ENCODE measurements at places on chromosomes 11 and 22. TPM values are rescaled to one million over a fixed set of nuclear protein-coding genes. Genes with fewer than 3 reads are reported as not detected.
A peak's percentile ranks its signal among the peaks of the same experiment; 100 is the strongest.

GRCh38 chr11:121953122-121953521 lies 162.9 kb downstream of the BLID start:
- H3K4me1 ChIP-seq, result no peaks in the 10 kb centered on the region
- DNase-seq, result no peak
- H3K4me3 ChIP-seq, result no peak overlapping the region
- H3K27me3 ChIP-seq, result no peaks in the 10 kb centered on the region

GRCh38 chr11:1307998-1308742 lies 1.3 kb downstream of the TOLLIP start:
- H3K4me3 ChIP-seq, result peak overlapping the region; percentile 76
- H3K27me3 ChIP-seq, result no peaks in the 10 kb centered on the region
- H3K36me3 ChIP-seq, result no peaks in the 10 kb centered on the region
- H3K27ac ChIP-seq, result no peak overlapping the region
- DNase-seq, result no peak

The C11orf91 gene
- not detected for total RNA-seq

The MMP10 gene
- total RNA-seq, result 0.55 TPM

The SMPD1 gene
- total RNA-seq, result 79.3 TPM

DNA sequence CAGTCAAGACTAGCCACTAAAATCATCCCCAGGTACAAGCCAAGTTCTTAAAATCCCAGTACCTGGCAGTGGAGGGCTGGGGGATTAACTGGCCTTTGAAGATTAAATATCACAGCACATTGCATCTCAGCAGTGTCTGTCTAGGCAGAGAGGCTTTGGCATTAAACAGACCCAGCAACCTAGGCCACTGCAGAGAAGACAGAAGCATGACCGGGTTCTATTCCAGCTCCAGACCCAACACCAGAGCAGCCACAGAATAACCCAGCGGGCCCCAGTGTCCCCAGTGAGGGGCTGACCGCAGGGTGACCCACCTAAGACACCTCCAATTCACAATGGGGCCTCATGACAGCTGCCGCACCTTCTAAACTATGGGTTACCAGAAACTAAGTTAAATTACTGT lies 88.2 kb downstream of the SHANK2 start:
- no peaks in the 10 kb centered on the region for H3K27me3 ChIP-seq
- H3K36me3 ChIP-seq, result no peaks in the 10 kb centered on the region
- H3K4me1 ChIP-seq, result no peaks in the 10 kb centered on the region

The MAP6 gene
- 6.6 TPM for total RNA-seq

DNA sequence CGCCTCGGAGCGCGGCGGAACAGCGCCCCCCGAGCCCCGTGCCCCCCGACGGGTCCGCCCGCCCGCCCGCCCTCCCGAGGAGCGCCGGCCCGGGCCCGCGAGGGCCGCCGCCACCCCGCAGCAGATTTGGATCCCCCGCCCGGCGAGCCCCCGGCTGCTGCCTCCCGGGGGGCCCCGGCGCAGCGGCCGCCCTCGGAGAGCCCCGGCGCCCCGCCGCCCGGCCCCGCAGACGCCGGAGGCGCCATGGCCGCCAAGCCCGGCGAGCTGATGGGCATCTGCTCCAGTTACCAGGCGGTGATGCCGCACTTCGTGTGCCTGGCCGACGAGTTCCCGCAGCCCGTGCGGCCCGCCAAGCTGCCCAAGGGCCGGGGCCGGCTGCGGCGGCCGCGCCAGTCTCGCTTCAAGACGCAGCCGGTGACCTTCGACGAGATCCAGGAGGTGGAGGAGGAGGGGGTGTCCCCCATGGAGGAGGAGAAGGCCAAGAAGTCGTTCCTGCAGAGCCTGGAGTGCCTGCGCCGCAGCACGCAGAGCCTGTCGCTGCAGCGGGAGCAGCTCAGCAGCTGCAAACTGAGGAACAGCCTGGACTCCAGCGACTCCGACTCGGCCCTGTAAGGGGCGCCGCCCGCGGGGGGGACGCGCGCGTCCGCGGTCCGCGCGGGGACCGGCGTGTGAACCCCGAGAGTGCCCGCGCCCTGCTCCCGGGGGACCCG lies 380 bp downstream of the C11orf96 start:
- no peaks in the 10 kb centered on the region for H3K27me3 ChIP-seq
- peak overlapping the region; percentile 54 for H3K4me3 ChIP-seq
- peak overlapping the region; percentile 73 for H3K27ac ChIP-seq
- H3K4me1 ChIP-seq, result peaks cover 3% of the 10 kb centered on the region
- H3K36me3 ChIP-seq, result no peaks in the 10 kb centered on the region

DNA sequence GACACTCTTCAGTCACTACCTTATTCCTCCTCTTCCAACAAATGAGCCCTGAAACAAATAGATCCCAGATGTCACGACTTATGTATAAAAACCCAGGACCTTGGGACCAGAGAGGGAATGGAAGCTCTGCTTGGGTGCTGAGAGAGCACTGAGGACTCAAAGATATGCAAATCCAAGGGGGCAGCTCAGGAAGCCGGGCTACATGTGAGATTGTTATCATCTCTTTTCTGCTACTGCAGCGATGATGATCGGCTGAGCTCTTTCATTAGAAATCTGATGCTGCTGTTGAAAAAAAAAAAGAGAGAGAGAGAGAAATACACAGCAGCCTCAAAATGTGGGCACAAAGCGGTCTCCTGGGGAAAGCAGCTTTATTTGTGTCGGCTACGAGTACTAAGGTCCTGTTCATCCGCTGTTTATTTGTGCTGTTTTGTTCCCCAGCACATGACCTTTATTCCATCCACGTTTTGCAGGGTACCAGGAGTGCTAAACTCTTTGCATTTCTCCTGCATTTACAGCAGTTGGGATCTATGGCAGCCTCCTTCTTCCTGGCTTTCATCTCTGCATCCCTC lies 120.2 kb downstream of the TRIM29 start:
- H3K27me3 ChIP-seq, result peaks cover 77% of the 10 kb centered on the region
- H3K4me3 ChIP-seq, result no peak overlapping the region
- no peaks in the 10 kb centered on the region for H3K4me1 ChIP-seq
- no peak overlapping the region for H3K27ac ChIP-seq
- no peak for DNase-seq
- no peaks in the 10 kb centered on the region for H3K36me3 ChIP-seq

- no peak for DNase-seq
- H3K4me1 ChIP-seq, result no peaks in the 10 kb centered on the region
- no peak overlapping the region for H3K27ac ChIP-seq
Observed at GRCh38 chr11:38014405-38014804, 1416.4 kb upstream of the RAG2 start.

DNA sequence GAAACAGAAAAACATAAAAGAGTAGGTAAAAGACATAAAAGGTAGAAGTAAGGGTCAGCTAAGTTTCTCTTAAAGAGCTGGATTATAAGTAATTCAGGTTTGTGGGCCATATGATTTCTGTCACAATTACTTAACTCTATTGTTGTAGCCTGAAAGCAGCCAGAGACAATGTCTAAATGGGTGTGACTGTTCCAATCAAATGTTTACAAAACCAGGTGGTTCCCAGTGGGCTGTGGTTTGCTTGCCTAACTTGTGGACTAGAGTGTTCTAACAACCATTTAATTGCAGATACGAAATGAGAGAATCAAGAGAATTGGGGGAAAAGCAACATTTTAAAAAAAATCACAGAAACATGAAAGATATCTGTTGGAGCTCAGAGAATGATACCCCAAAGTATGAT lies 22.6 kb downstream of the OR6M1 start:
- no peak overlapping the region for H3K4me3 ChIP-seq
- H3K27me3 ChIP-seq, result no peaks in the 10 kb centered on the region
- H3K27ac ChIP-seq, result no peak overlapping the region
- H3K4me1 ChIP-seq, result no peaks in the 10 kb centered on the region
- no peak for DNase-seq

DNA sequence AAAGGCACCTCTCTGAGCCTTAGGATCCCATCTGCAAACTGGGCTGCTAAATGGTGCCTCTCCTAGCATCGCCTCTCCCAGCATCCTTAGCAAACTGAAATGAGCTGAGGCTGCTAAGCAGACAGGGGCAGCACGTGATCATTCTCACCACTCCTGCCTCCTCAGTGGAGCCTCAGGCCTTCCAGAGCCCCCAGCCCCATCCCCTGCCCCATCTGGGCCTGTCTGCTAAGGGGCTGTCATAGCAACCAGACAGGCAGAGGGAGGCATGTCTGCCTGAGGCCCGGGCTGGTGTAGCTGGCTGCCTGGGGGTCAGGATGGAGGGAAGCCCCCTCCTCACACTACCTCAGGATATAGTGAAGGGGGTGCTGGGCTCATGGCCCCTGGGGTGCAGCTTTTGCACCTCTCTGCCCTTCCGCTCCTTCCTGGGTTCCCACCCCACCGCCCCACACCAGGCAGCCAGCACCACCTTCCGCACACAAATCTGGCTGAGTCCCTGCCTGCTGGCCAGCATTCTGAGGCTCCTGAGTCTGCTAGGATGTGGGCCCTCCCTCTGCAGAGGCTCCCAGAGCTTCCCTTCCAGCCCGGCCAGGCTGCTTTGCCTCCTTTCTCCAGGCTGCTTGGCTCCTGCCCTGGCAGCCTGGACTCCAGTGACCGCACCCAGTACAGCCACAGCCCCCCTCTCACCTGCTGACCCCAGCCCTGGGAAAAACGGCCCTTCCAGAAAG lies 47.5 kb upstream of the TTLL12 start:
- DNase-seq, result no peak
- H3K27me3 ChIP-seq, result no peaks in the 10 kb centered on the region
- no peak overlapping the region for H3K27ac ChIP-seq
- H3K4me1 ChIP-seq, result peaks cover 13% of the 10 kb centered on the region
- no peaks in the 10 kb centered on the region for H3K36me3 ChIP-seq

GRCh38 chr11:123590296-123590912 lies 64.0 kb downstream of the SCN3B start:
- H3K36me3 ChIP-seq, result peaks cover 20% of the 10 kb centered on the region
- H3K4me3 ChIP-seq, result no peak overlapping the region
- H3K27ac ChIP-seq, result no peak overlapping the region
- H3K27me3 ChIP-seq, result no peaks in the 10 kb centered on the region

The RIN1 gene
- total RNA-seq, result 7.1 TPM

DNA sequence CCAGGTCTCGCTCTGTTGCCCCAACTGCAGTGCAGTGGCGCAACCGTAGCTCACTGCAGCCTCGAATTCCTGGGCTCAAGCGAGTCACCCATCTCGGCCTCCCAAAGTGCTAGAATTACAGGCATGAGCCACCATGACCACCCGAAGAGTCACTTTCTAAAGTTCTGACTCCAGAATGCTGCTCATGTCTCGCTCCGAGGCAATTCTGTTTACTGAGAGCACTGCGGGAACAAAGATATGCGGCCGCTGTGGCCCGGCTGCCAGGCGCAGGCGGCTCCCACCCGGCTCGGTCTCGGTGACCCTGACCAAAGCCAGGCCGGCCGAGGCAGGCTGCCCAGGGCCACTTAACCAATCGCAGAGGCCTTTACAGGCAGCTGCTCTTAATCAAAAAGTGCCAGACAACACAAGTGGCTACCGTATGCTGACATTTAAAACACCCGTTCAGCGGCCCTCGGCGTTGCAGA lies 78.7 kb downstream of the PHF21B start:
- peaks cover 34% of the 10 kb centered on the region for H3K27me3 ChIP-seq
- no peak overlapping the region for H3K4me3 ChIP-seq
- no peak overlapping the region for H3K27ac ChIP-seq
- H3K4me1 ChIP-seq, result no peaks in the 10 kb centered on the region
- peak; percentile 71 for DNase-seq
- no peaks in the 10 kb centered on the region for H3K36me3 ChIP-seq

The CCDC73 gene
- total RNA-seq, result 0.18 TPM

DNA sequence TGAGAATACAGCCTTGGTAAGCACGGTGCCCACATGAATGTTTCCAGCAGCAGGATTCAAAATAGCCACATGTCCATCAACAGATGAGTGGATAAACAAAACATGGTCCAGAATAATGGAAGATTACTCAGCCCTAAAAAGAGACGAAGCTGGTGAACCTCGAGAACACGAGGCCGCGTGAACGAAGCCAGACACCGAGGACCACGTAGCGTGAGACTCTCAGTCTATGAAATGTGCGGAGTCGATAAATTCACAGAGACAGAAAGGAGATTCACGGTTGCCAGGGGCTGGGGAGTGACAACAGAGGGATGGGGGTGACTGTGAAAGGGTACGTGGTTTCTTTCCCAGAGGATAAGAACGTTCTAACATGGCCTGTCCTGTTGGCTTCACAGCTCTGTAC lies 2.9 kb upstream of the ASCL2 start:
- peaks cover 10% of the 10 kb centered on the region for H3K4me1 ChIP-seq
- peaks cover 43% of the 10 kb centered on the region for H3K27me3 ChIP-seq
- H3K27ac ChIP-seq, result no peak overlapping the region
- no peak for DNase-seq
- H3K36me3 ChIP-seq, result no peaks in the 10 kb centered on the region

GRCh38 chr22:31343235-31344191 lies 2.6 kb downstream of the PATZ1 start:
- peaks cover 39% of the 10 kb centered on the region for H3K36me3 ChIP-seq
- H3K27me3 ChIP-seq, result no peaks in the 10 kb centered on the region

DNA sequence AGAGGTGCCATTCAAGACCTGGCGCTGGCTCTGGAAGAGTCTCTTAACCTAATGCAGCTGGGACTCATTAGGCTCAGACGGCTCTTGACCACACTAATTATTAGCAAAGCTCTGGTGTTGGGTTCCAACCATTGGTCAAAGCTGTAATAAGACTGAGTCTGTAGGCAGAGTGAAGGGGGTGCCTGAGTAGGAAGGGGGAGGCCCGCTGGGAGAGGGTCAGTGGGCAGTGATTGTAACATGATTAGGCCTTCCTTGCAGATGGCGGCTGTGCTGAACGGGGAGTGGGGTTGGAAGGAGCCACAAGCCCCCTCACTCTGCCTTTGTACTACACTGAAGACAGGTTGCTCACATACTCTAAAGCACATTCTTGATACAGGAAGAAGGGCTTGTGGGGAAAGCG lies 5.2 kb downstream of the SRPRA start:
- H3K4me3 ChIP-seq, result no peak overlapping the region
- H3K36me3 ChIP-seq, result no peaks in the 10 kb centered on the region
- no peak overlapping the region for H3K27ac ChIP-seq
- no peak for DNase-seq

- peaks cover 40% of the 10 kb centered on the region for H3K27me3 ChIP-seq
- peak; percentile 72 for DNase-seq
- H3K36me3 ChIP-seq, result no peaks in the 10 kb centered on the region
- peaks cover 12% of the 10 kb centered on the region for H3K4me1 ChIP-seq
Observed at GRCh38 chr11:72625691-72626413, 48.4 kb downstream of the PDE2A start.

DNA sequence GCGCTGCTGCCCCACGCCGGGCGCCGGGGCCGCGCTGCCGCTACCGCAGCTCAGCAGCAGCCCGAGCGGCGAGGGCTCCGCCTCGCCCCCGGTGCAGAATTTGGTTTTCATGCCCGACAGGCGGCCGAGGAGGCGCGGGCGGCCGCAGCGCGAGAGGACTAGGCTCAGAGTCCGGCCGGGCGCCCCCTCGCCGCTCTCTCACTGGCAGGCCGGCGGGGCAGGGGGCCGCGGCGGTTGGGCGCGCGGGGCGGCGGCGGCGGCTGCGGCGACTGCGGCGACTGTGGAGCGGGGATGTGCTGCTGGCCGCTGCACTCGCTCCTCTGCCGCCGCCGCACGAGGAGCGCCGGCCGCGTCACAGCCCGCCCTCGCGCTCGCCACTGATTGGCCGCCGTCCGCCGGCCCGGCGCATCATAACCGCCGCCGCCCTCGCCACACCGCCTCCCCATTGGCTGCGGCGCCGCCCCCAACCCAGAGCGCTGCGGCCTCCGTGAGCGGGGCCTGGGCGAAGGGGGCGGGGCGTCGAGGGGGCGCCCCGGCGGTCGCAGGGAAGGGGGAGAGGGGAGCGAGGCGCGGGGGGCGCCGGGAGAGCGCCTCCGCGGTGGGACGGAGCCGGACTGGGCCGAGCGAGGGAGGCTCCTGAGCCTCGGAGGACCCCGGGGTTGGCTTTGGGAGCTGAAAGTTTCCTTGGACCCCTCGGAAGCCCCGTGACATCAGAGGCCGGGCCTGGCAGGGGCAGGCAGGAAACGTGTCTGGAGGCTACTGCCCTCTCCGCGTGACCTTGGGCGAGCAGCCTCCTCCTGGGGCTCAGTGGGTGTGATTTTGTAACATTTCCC lies at the start of gene CHKA:
Gene CHKA (minus strand): TSS at position 322 of the 833 bp plus-strand sequence. CDS start 211 bp downstream, at position 111.
- peak; percentile 94 for DNase-seq
- peak within 1 kb of the TSS; percentile 95 for H3K27ac ChIP-seq
- H3K4me3 ChIP-seq, result peak within 1 kb of the TSS; percentile 53
- peaks cover 51% of the 10 kb centered on the region for H3K4me1 ChIP-seq

Data from left lung (tissue), 14 donors.